Right ventricle myocardium inferior (tissue), 1 donor: ENCODE measurements at places on chromosomes 1 and 21.

DNA sequence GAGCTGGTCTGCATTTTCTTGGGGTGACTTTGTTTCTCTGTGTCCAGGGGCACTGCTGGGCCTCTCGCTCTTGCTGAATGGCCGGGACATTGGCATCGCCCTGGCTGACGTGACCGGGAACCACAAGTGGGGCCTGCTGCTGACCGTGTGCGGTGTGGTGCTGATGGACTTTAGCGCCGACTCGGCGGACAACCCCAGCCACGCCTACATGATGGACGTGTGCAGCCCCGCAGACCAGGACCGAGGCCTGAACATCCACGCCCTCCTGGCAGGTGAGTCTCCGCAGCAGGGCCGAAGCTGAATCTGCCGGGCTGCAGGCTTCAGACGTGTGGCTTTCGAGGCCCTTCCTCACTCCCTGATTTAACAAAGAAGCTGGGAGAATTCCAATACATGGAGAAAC is 7.9 kb downstream of the SLC45A1 start:
- no peak for DNase-seq

DNA sequence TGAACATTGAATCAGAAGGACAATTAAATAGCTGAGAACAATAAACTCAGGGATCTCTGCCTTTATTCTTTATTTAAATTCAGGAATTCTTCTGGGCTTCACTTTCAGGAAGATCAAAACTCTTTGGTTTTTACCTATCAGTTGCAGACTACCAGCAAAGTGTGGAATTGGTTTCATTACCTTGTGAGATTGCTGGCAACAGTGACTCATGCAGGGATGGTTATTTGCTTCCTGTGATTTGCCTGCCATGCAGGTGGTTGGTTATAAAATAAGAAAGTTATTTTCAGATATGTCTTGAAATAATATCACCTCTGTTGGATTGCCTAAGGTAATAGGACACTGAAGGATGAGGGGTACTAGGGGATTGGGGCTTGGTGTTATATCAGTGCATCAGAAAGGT is 204.6 kb downstream of the PTBP2 start:
- no peak for DNase-seq

DNA sequence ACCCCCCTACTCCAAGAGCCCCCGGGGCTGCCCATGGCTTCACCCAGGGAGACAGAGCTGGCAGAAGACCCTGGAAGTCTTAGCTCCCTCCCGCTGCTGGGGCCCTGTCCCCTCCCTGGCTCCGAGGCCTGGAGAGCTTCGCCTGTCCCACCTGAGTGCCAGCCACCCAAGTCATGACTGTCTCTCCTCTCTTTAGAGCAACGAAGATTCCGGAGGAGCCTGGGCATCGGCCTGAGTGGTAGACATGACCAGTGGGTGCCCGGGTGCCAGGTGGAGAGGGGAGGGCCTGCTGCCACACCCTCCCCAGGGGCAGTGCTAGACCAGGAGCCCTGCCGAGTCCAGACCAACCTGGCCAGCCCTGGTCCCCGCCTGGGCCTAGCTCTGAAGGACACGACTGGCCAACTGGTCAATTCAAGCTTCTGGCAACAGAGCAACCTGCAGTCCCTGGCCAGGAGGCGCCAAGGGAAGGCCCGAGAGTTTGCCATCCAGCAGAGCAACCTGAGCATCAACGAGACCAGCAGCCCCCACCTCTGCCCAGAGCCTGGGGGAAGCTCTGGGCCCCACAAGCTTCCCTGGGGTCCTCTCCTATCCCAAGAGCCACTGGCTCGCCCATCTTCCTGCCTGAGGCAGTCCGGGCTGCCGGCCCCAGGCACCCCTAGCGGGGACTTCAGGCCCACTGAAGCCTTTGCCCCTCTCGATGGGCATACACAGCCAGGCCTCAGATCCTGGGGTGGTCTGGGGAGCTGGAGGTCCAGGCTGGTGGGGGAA is 3.9 kb downstream of the C1orf167 start:
- DNase-seq = peak; percentile 45

DNA sequence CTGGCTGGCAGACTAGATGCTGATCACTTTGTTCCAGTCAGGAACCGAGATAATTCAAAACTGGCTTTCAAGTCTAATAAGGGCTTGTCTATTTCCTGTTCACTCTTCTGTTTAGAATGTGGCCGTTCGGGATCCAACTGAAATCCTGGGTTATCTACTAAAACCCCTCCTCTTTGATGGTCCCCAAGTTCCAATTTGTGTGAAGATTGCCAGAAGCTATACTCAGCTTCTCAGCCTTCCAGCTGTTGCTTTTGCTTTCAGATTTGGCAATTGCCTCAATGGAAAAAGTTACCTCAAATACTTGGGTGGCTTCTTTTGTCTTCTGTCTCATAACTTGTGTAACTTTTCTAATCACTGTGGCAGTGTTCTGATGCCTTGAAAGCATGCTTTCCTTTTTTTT is 43.7 kb downstream of the BTBD8 start:
- DNase-seq = no peak

DNA sequence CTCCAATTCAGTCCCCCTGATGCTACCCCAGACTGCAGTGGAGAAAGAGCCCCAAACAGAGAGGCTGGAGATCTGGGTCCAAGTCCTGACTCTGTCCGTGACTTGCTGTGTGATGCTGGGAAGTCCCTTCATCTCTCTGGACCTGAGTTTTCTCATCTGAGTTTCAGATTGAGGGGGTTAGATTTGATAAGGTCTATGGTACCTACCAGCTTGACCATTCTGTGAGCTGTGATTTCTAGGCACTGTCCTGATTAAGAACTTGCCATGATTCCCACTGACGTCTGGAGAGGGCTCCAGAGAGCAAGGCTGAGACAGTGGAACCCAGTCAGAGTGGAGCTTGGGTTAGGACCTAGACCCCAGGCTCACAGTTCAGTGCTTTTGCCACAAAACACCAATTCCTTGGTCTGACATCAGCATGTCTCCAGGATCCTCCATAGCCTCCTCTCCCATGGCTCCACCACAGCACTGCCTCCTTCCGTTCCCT is 43.8 kb upstream of the DMBX1 start:
- no peak for DNase-seq

GRCh38 chr1:212260557-212261355 is 24.5 kb upstream of the PPP2R5A start:
- DNase-seq = no peak

- DNase-seq = no peak
Observed at GRCh38 chr1:5903680-5904079, 88.5 kb downstream of the NPHP4 start.

DNA sequence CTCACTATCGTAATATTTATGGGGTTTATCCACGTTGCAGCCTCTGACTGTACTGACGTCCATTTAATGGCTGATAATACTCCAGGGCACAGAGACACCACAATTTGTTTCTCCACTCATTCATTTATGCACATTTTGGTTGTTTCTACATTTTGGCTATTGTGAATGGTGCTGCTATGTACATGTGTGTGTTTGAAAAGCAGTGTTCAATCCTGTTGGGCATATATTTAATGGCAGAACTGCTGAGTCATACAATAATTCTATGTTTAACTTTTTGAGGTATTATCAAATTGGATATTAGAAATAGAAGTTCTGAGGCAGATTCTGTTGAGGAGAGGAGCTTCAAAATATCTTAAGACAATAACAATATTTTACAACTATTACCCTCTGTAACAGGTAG is 39.0 kb upstream of the NADK start:
- DNase-seq = no peak

DNA sequence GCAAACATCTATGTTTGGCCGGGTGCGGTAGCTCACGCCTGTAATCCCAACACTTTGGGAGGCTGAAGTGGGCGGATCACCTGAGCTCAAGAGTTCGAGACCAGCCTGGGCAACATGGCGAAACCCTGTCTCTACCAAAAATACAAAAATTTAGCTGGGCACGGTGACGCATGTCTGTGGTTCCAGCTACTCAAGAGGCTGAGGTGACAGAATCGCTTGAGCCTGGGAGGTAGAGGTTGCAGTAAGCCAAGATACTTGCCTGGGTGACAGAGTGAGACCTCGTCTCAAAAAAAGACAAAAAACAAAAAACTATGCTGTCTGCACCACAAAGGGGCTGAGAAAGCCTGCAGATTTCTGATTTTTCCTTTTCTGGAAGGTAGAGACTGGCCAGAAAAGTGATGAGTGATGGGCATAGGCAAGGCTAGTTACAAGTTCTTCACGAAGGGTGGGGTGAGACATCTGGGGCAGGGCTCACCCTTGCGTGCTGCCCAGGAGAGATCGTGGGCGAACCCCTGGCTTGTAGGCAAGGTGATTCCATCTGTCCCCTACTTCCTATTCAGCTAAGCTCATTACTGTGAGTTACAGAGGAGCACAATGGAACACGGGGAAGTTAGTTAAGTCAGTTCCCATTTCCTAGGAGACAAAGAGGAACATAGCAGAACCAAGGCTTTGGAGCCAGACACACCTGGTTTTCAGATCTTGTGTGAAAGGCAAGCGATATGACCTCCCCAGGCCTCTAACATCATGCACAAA is 3.2 kb downstream of the SLC2A1 start:
- DNase-seq = peak; percentile 41

DNA sequence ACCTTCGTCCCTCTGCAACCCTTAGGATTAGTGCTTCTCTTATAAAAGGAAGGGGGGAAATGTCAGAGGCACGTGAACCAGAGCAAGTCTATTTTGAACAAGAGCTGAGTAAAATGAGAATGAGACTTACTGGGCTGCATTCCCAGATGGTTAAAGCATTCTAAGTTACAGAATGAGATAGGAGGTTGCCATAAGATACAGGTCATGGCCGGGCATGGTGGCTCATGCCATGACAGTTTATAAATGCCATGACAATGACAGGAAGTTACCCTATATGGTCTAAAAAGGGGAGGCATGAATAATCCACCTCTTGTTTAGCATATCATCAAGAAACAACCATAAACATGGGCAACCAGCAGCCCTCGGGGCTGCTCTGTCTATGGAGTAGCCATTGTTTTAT is 2.5 kb upstream of the AQP10 start:
- no peak for DNase-seq
